ENCODE measurements at places on chromosomes 13 and 19.

GRCh38 chr19:51735759-51736449 lies 12.1 kb upstream of the HAS1 start:
- peak; percentile 22 for DNase-seq

DNA sequence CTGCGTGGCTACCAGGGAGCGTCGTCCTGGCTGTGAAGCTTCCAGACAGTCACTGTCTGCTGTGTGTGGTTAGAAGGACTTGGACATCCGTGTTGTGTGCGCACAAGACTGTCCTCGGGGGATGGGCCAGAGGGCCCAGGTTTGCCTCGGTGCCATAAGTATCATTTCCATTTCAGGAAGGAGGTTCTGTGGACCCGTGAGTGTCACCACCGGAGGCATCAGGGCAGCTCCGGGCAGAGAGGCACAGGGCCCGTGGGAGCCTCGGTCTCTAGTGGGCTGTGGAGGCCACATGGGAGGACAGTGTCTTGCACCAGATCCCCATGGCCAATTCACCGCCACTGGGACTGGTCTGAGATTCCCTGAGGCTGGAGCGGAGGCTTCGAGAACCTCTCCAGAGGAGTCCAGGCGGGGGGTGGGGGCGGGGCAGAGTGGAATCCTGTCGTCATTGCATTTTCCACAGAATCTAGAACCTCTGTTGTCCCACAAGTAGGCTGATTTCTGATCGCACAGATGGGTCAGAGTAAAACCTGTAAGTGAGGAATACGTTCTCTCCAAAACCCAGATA lies 6.0 kb downstream of the ZNF57 start:
- DNase-seq, result no peak

GRCh38 chr13:98697791-98698190 lies 54.7 kb downstream of the SLC15A1 start:
- DNase-seq, result peak; percentile 9

GRCh38 chr19:14432791-14433553 lies at the start of gene PKN1:
PKN1 (plus strand) TSS chr19:14433306; CDS start chr19:14433522, 216 bp downstream.
- peak; percentile 88 for DNase-seq

- no peak for DNase-seq
Measured at GRCh38 chr19:33814181-33815165, 17.8 kb downstream of the KCTD15 start.

GRCh38 chr13:49220036-49220855 lies at the start of gene MLNR:
MLNR (plus strand) TSS chr13:49220338; CDS start chr13:49220338, 0 bp downstream.
- peak; percentile 83 for DNase-seq

Data from stomach (tissue), 19 donors.